NCI-H524 treated with DMSO at 0.1 percent for 48 hours (cell line): ENCODE measurements at places on chromosomes 5 and 9.
A peak's percentile ranks its signal among the peaks of the same experiment; 100 is the strongest.

DNA sequence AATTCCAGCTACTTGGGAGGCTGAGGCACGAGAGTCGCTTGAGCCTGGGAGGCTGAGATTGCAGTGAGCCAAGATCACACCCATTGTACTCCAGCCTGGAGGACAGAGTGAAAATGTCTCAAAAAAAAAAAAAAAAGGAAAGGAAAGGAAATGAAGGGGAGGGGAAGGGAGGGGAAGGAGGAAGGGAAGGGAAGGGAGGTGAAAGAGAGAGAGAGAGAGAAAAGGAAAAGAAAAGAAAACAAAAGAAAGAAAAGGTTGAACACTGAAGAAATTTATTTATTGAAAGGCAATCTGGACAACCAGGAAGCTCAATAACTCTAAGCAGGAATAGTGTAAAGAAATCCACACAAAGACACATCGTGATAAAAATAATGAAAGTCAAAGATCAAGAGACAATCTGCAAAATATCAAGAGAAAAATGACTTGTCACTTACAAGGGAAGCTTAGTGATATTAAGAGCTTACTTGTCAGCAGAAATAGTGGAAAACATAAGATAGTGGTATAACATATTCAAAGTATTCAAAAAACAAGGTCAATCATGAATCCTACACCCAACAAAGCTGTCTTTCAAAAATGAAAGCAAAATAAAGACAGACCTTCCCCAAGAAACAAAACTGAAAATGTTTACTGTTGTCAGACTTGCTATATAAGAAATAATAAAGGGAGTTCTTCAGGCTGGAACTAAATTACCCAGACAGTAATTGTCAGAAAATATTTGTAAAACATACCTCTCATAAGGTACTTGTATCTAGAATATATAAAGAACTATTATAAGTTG is 10.9 kb upstream of the RIMOC1 start:
- no peak for DNase-seq

DNA sequence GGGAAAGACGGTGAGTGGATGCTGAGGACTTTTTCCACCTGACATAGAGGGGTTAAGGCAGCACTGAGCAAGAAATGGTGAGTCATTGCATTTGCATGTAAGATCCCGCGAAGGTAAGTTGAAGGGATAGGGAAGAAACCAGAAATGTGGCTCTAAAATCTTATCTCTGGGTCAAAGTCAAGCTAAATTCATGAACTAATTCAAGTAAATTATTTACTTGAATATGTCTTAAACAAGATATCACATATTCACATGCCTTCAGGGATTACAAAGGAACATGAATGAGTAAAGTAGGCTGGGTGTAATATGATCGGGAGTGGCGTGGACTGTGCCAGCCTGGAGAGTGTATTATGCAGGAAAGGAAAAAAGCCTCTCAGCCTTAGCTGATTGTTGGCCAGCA is 74.4 kb upstream of the EQTN start:
- DNase-seq: no peak

- DNase-seq: no peak
Observed at GRCh38 chr9:3018691-3019230, 174.9 kb upstream of the PUM3 start.

- no peak for DNase-seq
Observed at GRCh38 chr9:79985264-79985663, 413.5 kb downstream of the TLE4 start.

- no peak for DNase-seq
Observed at GRCh38 chr5:175606409-175606808, 51.5 kb upstream of the HRH2 start.

- no peak for DNase-seq
Observed at GRCh38 chr9:27770541-27770940, 197.3 kb upstream of the C9orf72 start.

DNA sequence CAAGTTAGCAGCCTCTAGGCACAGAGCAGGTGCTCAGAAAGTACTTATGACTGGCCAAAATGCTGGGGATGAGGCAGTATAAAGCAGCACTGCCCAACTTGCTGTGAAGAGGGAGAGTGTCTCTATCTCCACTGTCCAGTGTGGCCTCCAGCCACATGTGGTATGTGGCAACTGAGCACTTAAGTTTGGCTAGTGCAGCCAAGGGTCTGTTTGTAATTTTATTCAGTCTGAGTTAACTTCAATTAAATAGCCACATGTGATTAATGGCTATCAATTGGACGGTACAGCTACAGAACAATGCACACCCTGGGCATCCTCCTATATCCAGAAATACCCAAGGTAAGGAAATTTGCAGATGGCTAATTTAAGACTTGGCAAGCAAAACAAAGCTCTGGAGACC is 26.9 kb downstream of the ROR2 start:
- DNase-seq: no peak

- no peak for DNase-seq
Observed at GRCh38 chr9:68897577-68898145, 116.3 kb downstream of the PRKACG start.

- no peak for DNase-seq
Observed at GRCh38 chr5:337563-338130, 16.1 kb downstream of the AHRR start.

GRCh38 chr5:166441-167372 is 24.6 kb upstream of the LRRC14B start:
- no peak for DNase-seq

- DNase-seq: no peak
Observed at GRCh38 chr5:173538654-173539053, 77.8 kb downstream of the BOD1 start.

- DNase-seq: no peak
Observed at GRCh38 chr5:147534172-147534951, 24.5 kb upstream of the DPYSL3 start.

- DNase-seq: no peak
Observed at GRCh38 chr5:106172681-106173532, 1497.8 kb downstream of the EFNA5 start.

DNA sequence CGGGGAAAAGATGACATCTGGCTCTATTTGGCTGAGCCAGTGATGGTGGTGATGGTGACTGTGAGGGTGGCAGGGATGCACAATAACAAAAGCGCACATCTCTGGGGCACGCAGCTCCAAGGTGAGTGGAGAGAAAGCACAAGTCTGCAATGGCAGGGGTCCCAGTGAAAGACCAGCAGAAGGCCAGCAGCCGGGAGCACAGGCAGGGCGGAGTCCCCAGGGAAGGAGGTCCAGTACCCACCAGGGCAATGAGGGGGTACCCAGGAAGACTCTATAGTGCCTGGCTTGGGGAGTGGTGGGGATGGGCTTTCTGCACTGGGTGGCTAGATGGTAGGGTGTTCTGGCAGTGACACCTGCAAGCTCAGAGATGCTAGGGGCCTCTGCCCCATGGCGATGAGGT is 69.4 kb downstream of the AK8 start:
- DNase-seq: no peak

- DNase-seq: no peak
Observed at GRCh38 chr5:34717426-34718327, 61.5 kb downstream of the RAI14 start.

- no peak for DNase-seq
Observed at GRCh38 chr9:13459071-13459470, 179.6 kb upstream of the MPDZ start.

- no peak for DNase-seq
Observed at GRCh38 chr5:22665801-22666200, 187.3 kb downstream of the CDH12 start.

DNA sequence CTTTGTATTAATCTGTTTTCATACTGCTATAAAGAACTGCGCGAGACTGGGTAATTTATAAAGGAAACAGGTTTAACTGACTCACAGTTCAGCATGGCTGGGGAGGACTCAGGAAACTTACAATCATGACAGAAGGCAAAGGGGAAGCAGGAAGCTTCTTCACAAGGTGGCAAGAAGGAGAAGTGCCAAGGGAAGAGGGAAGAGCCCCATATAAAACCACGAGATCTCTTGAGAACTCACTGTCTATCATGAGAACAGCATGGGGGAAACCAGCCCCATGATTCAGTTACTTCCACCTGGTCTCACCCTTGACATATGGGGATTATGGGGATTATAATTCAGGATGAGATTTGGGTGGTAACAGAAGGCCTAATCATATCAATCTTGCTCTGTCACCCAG is 60.9 kb upstream of the CHD1 start:
- DNase-seq: peak; percentile 87

DNA sequence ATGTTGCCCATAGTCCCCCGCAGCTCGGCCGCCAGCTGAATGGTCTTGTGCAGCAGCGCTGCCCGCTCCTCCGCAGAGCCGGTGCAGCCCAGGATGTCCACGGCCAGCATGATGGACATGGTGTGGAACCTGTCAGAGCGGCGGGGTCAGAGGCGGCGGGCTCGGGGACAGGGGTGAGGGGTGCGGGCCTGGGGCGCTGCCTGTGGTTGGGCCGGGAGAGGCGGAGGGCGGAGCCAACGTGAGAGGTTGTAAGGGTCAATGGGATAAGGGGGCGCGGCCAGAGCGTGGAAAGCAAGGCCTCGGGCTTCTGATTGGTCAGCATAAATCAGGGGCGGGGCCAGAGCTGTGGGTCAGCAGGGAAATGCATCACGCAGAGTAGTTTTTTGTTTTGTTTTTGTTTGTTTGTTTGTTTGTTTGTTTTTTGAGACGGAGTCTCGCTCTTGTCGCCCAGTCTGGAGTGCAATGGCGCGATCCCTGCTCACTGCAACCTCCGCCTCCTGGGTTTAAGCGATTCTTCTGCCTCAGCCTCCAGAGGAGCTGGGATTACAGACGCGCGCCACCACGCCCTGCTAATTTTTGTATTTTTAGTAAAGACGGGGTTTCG is 6.8 kb upstream of the TOR2A start:
- no peak for DNase-seq
